ENCODE measurements at places on chromosomes 6 and 20.

DNA sequence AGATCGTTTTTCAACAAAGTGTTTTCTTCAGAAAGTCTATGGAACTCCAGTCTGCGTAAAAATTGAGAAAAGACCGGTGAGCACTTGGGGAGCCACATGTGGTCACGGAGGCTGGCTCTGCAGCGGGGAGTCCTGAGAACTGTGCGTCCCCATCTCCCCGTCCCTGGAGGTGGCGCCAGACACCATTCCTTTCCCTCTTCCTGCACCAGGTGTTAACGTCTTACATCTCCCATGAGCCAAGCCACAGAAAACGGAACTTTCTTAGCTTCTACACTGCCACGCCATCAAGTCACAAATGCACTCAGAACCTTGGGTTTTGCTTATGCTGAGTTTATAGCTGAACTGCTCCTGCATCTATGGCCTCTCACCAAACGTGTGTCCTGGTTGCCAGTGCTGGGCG is 62.6 kb downstream of the GINS1 start:
- DNase-seq: peak; percentile 65

GRCh38 chr6:107646176-107646575 is 156.3 kb downstream of the SOBP start:
- DNase-seq: no peak

- DNase-seq: no peak
Measured at GRCh38 chr20:35510951-35511735, 18.3 kb downstream of the C20orf173 start.

GRCh38 chr20:21175433-21175832 is 49.6 kb downstream of the KIZ start:
- DNase-seq: no peak

GRCh38 chr6:52566201-52566600 is 10.7 kb downstream of the TRAM2 start:
- DNase-seq: no peak

DNA sequence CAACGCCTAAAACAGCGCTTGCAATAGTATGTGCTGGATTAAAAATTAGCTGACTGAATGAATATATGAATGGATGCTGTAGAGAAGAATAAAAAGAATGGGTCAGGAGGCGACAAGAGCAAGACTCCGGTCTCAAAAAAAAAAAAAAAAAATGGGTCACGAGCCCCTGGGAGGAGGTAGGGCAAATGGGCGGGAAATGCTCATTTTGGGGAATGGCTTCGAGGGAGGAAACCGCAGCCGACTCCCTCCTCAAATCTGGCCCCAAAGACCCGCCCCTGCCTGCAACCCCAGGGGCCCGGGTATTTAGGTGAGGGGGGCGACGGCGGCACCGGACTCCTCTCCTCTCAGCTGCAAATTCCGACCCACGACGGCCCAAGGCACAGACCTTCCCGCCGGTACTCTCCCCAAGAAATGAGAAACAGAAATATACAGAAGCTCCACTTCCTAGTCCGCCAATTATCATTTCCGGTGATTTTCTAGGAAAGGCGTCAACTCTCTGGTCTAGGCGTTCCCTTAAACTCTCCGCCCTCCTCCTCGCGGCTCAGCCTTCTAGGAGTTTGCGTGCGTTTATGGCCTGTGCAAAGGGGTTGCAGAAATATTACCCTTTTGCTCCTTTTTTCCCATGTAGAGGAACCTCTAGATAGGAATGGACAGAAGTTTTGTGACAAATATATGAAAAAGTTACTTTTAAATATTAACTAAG is at the start of gene ZNF311:
TSS of gene ZNF311 (minus strand) at position 133 of the 703 bp plus-strand sequence. CDS start 1,361 bp downstream, outside the sequence.
- DNase-seq: no peak

GRCh38 chr6:50850223-50851048 is 31.8 kb downstream of the TFAP2B start:
- peak; percentile 83 for DNase-seq

GRCh38 chr20:17897566-17898307 is 70.9 kb downstream of the SNX5 start:
- DNase-seq: no peak

- DNase-seq: no peak
Measured at GRCh38 chr6:127762284-127762683, 138.6 kb downstream of the THEMIS start.

- DNase-seq: no peak
Measured at GRCh38 chr6:40916845-40917244, 122.2 kb downstream of the UNC5CL start.

DNA sequence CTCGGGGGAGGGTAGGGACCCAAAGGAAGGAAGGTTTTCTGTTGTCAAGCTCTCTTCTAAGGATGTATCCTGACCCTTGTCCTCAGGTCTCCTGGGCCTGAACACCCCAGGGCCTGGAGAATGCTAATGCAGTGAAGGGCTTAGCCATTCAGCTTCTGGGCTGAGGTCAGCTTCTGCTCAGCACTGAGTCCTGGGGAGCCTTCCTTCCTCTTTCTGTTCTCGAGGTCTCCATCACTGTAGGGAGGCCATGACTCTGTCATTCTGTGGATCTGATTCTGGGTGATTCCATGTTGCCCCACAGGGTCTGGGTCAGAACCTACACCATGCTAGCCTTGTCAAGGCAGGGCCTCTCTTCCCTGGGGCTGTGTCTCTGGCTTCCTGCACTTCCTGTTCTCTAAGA is 712.7 kb downstream of the DHX35 start:
- DNase-seq: no peak

DNA sequence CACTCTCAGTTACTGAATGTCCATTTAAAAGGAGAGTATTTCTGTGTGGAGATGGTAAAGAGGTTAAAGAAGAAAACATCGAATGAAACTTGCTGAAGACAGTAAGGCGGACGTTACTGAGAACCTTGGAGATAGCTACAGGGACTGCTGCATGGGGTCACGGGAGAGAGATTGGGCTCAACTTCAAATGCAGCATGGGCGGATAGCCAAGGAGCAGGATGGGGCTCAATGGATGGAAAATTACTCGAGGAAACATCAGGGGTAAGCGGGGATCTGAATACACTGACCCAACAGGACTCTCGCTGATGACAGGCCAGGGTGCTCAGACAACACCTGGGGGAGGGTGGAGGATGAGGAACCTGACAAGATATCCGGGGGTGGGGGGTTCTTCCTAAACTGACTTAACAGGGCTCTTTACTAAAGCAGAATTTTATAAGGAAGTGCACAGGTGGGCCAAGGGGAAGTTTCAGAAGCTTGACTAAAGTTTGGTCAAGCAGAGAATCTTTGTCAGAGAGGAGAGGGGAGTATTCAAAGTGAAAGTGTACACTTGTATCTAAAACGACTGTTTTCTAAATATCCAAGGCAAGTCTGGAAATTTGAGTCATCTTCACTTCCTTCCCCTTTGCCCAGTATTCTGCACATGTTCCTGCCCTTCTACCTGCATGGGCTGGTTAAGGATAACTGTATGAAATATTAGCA is 22.8 kb downstream of the ECT2L start:
- no peak for DNase-seq

DNA sequence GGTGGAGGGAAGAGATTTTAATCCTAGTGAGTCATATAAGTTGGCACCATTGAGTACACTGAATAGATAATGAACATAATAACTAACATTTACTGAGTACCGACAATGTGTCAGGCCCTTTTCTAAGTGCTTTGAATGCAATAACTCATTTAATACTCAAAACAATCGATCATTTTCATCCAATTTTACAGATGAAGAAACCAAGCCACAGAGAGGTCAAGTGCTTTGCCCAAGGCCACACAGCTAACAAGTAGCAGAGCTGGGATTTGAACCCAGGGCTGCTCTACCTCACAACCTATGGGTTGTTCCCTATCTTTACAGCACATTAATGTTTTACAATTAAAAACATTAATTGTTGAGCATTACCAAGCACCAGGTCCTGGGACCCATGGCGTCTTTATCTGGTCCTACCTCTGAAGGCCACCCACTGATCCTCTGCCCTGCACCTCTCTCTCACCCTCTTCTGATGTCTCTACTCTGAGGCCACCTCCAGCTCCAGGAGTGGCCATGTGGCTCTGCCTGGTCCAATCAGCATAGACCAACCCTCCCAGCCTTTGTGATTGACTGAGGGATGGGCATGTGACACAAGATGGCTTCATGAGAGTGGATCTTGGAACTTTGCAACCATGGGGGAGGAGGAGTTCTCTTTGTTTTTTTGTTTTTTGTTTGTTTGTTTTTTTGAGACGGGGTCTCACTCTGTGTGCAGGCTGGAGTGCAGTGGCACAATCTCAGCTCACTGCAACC is 83.9 kb downstream of the KCNB1 start:
- no peak for DNase-seq

- no peak for DNase-seq
Measured at GRCh38 chr20:50893620-50894019, 37.6 kb downstream of the ADNP start.

DNA sequence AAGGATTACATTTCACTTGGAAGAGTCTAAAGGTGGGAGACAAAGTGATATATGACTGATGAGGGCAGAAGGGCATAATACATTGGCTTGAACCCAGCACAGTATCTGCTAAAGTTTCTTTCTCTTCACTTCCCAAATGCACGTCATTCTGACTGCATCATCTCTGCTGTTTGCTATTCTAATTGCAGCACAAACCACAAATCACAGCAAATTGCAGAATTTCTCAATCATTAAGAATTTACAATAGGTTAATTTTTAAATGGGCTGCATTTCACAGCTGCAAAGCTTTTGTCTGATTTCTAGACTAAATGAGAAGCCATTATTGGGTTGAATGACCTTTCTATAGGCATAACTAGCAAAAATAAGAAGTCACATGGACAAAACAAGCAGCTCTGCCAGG is 337.0 kb downstream of the RNGTT start:
- no peak for DNase-seq

GRCh38 chr20:59033093-59033492 is 958 bp upstream of the ATP5F1E start:
- no peak for DNase-seq

- DNase-seq: no peak
Measured at GRCh38 chr6:42419490-42420280, 32.0 kb downstream of the TRERF1 start.

- peak; percentile 58 for DNase-seq
Measured at GRCh38 chr20:1894951-1895673, at the start of gene SIRPA. SIRPA (plus strand) TSS chr20:1895407; CDS start chr20:1895448, 41 bp downstream.

- no peak for DNase-seq
Measured at GRCh38 chr6:44679438-44680201, 292.1 kb downstream of the CDC5L start.

DNA sequence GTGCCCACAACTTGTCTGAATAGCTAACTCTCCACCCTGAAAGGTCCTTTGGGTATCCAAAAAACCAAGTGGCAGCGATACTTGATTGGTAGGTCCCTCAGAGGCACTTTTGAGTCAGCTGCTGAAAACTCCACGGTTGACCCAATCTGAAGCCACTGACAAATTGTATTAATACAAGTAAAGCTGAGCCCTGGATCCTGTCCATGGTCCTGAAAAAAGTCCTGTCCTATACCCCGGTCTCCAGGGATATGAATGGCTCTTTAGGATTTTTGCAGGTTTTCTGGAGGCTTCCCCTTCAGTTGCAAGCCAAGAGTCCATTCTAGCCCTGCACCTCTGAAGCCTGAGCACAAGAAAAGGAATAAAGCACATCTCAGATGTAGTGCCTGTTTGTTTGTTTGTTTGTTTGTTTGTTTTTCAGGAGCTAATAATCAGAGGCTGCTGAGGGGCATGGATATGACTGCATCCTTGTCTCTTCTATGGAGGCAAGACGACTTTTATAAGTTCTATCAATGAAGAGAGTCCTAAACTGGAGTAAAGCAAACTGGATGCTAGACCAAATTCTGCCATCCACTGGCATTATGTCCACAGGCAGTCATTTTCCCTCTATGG is 1.7 kb upstream of the SLC12A5 start:
- DNase-seq: no peak

DNA sequence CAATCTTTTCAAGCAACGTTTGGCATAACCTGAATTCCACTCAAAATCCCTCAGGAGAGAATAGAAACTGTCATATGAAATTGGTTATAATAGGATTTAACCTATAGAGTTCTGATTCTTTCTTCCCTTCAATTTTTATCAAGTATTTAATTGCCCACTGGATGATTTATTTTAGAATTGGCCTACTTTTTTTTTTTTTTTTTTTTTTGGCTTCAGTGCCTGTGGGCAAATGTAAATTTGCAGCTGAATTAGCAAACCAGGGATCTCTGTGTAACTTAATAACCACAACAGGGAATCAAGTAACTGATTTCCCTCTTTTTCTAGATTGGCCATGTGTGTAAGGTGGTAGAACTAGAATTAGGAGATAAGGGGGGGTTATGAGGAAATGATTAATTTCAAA is 157.0 kb downstream of the SOX4 start:
- DNase-seq: no peak

GRCh38 chr6:132505158-132505557 is 7.8 kb downstream of the STX7 start:
- no peak for DNase-seq

Data from WERI-Rb-1 (cell line).